ENCODE measurements at places on chromosomes 7 and 10.
A peak's percentile ranks its signal among the peaks of the same experiment; 100 is the strongest.

DNA sequence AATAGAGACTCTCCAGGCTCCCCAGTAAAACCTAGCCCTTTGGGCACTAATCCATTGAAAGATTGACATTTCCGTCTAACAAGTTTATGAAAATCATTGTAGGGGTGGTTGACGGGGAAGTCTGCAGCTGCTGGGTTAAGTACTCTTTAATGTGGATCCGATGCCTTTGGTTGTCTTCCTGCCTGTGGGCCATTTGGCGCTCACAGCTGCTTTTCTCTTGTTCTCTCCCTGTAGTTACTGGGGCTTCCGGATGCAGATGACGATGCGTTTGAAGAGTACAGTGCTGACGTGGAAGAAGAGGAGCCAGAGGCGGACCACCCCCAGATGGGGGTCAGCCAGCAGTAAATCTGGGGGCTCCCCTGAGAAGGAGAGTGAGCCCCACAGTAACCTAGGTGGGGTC, 22.4 kb downstream of the MTURN start:
- DNase-seq = peak; percentile 31

DNA sequence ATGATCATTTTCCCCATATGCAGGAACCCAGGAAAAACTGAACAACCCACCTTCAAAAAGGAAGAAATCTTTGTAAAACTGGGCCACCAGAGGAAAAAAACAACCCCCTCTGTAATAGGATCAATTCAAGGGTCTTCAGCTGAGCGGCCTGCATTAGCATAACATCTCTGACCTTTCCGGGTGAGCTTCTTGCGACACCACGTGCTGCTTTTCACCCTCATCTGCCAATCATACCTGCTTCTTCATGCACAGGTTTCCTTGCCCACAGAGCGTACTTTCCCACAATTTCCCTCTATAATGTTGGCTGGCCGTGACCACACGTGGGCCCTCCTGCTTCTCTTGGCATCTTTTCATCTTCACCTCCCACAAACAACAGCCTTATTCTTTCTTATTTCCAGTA, 284.3 kb upstream of the NEBL start:
- no peak for DNase-seq

- DNase-seq = no peak
Measured at GRCh38 chr10:133346413-133346812, 760 bp upstream of the PRAP1 start.

DNA sequence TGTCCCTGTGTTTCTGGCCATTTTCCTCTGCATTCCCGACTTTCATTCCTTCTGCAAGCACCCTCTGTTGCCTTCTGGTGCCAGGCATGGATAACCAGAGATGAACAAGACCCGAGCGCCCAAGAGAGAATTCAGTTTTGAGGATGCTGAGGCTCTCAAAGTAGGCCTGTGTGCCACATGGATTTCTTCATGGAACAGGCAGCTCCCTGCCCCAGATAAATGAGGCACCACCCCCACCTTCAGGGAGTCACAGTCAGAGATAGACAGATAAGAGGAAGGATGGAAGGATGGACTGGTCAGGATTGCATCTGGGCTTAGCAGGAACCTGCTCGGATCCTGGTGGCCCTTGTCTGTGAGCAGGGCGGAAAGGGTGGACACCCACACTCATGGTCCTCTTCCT, 49.4 kb downstream of the ADCYAP1R1 start:
- DNase-seq = no peak

Measured in activated T-cell treated with anti-CD3 and anti-CD28 coated beads, Interleukin-2, amount 50 U/mL, for 1 hour (primary cell).